ENCODE measurements at places on chromosomes 3 and 15.

DNA sequence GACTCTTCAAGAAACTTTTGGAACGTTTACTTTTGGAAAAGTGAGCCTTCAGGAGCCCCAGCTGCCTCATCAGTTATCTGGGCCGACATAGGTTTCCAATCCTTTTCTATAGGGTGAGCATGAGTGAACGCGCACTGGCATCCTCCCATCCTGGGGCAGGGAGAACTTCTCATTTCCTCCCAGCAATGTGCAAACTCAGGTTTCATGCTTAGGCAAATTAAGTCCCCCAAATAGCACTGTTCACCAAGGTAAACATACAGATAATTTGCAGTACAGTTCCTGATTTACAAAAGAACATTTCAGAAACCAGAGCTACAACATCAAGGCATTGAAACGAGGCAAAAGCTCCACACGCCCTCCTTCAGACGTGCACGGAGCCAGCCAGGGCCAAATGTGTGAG is 333.5 kb upstream of the NR2E3 start:
- DNase-seq, result no peak

GRCh38 chr15:82045179-82045891 is 483 bp downstream of the MEX3B start:
- DNase-seq, result peak; percentile 80

DNA sequence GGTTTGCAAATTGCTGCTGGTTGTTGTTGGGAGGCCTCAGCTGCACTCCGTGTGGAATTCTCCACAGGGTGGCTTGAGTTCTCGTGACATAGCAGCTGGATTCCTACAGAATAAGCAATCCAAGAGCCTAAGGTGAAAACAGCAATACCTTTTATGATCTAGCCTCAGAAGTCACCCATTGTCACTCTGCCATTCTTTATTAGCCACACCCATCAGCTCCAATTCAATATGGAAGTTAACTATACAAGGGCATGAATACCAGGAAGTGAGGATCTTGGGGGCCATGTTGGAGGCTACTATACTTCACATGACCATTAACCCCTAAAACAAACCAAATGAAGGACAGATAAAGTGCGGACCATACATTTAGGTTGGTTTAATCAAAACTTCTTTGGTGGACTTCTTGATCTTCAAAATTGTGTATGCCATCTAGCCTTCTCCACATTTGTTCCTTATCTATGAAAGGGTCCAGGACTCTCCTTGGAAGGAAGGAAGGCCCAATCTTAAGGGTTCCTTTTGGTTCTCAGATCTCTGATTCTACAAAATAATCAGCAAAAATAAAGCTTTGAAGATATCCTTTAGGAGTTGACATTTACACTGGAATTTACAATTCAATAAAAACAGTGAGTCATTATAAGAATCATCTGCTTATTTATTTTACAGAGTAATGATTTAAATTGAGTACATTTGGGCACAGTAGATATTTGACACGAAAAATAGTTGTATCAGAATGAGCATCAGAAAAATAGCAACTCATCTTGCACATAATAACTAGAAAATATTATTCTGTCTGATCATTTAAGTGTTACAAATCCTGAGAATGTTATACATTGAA is 21.5 kb downstream of the CIAO2A start:
- DNase-seq, result no peak

DNA sequence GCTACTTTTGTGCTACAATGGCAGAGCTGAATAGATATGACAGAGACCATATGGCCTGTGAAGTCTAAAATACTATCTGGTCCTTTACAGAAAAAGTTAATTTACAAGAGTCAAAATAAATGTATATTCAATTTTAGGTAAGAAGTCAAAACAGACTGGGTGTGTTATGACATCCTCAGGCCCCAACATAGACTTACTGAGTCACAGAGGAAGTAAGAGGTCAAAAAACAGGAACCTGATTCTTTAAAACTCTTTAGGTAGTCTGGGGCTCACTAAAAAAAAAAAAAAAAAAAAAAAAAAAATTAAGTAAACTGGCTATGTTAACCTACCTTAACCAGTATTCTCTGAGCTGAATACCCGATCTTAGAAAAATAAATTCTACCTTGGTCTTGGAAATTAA is 13.1 kb downstream of the DNAAF4 start:
- no peak for DNase-seq

DNA sequence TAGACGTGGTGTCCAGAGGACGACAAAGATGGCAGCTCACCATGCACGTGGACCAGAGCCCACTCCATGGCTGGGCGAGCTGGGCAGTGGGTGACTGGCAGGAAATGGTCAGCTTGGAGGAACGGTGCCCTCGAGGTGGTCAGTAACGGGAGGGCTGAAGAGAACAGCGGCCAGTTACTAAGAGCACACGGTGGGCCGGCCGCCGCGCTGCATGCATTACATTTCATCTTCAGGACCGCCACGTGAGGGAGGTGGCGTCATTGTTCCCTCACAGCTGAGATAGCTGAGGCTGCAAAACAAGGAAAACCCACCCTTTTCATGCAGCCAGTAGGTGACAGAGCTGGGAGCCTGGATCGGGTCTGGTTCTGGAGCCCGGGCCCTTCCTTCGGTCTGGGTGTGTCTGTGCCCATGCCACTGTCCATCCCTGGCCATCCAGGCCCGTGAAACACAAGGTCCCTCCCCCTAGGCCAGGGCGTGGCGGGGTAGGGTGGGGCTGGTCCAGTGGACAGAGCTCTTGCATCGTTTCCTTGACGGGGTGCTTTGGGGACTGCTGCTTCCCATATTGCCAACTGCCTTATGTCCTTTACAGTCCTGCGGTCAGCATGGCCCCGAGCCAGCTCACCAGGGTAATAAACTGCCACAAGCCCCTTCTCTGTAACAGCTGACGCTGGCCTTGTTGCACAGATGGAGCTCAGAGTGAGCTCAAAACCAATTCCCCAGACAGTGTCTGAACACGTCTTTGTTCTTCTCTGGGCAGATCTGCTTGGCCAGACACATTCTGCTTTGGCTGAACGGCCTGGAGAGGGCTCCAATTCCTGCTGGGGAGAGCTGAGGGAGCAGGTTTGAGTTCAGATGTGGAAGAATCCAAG is 51.8 kb downstream of the RGMA start:
- peak; percentile 79 for DNase-seq

DNA sequence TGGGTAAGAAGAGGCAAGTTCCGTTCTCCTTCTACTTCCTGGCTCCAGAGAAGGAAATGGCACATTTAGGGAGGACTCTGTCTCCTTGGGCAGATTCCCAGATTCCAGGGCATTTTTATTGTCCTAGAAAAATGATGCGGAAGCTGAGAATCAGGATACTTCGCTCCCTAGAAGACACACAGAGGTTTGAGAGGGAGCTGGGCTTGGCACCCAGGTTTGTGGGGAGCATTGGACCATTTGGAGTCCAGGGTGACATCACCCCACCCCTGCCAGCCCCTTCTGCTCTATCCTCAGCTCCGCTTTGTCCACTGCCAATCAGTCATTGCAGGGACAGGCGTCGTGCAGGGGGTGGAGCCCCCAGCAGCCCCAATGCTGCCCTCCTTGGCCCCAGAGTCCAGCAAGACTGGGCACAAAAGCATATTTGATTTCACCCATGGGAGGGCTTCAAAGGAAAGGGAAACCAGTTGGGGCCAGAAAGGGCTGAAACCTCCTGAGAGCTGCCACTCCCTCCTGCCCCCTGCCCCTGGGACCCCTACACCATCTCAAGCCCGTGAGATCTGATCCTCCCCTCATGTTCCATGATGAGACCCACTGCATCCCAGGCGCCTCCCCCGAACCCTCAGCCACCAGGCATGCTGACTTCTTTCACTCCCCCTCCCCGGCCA is 129.8 kb upstream of the MEF2A start:
- peak; percentile 26 for DNase-seq

GRCh38 chr3:43001094-43001553 is 22.0 kb downstream of the GASK1A start:
- no peak for DNase-seq

- DNase-seq, result no peak
These were observed 72.1 kb upstream of the ROPN1 start for GRCh38 chr3:124064050-124064449.

DNA sequence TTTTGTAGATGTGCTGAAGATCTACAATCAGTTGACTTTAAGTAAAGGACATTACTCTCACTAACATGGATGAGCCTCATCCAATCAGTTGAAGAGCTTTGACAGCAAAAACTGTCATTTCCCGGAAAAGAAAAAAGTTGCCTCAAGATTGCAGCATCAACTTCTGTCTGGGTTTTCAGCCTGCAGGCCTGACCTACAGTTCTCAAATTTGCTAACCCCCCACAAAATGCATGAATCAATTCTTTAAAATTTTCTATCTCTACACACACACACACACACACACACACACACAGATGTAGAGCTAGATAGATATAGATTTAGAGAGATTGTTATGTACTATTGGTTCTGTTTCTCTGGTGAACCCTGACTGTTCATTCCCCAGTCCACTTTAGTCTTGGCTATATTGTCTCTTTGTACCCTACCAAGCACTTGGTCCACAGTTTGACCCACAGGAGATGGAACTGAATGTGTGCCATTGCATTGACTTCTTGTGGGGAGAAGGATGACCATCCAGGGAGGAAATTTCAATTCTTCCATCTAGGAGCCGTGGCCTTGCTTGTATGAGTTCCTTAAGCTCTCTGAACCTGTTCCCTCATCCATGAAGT is 228.3 kb downstream of the CLSTN2 start:
- no peak for DNase-seq

GRCh38 chr15:69973102-69973714 is 124.5 kb downstream of the TLE3 start:
- peak; percentile 82 for DNase-seq

- no peak for DNase-seq
These were observed 190.0 kb downstream of the ARRDC4 start for GRCh38 chr15:98150536-98150935.

- DNase-seq, result peak; percentile 40
These were observed 1.2 kb upstream of the SNAPC5 start for GRCh38 chr15:66498501-66499386.

- DNase-seq, result peak; percentile 30
These were observed 71.3 kb downstream of the CPN2 start for GRCh38 chr3:194279701-194280360.

DNA sequence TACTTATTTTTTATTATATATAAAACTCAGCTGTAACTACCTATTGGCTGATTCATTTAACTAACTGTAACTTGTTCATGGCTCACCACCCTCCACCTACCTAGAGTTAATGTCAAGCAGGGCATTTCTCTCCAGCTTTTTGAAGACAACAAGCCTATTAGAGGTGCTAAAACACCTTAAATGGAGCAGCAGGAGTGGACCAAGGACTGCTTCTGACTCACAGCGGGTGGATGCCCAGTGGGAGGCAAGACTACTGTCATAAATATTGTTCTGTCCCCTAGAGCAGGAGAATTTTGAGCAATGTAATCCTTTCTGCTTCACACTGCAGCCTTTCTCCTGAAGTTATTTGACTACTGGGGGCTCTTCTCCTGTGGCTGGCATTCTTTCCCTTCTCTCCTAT is 146.9 kb downstream of the CLSTN2 start:
- no peak for DNase-seq

- DNase-seq, result peak; percentile 80
These were observed 1.5 kb downstream of the MEGF11 start for GRCh38 chr15:66251790-66252684.

DNA sequence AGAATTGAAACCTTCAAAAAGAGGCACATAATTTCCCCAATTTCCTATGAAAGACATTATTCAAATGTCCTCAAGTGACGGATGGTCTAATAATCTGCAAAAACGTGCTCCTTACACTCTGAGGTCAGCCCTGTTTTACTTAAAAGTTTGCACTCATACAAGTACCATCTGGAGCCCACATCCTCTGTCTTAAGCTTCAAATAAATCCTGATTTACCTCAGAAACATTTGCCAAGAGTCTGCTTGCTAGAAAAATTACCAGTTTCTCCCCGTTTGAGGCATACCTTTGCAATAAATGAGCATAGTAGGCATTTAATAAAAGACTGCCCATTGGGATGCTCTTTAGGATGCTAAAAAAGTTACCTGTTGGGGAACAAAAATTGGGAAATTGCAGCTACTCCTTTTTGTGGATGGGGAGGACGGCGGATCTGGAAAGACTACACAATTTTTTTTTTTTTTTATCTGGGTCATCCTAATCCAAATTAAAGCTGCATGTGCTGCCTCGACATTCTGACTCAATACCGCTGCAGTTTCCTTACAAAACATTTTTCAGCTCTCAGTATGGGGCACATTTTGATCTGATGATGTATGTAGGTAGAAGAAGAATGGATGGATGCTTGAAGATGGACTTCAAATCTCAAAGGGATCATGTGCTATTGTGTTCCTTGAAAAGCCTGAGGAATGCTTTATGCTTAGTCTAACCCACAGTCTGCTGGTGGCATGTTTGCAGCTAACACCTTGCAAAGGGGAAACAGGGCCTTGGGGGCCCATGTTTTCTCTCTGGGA is 233.7 kb upstream of the ADAMTS9 start:
- no peak for DNase-seq

GRCh38 chr15:64892847-64893403 is 18.8 kb upstream of the ANKDD1A start:
- peak; percentile 30 for DNase-seq

DNA sequence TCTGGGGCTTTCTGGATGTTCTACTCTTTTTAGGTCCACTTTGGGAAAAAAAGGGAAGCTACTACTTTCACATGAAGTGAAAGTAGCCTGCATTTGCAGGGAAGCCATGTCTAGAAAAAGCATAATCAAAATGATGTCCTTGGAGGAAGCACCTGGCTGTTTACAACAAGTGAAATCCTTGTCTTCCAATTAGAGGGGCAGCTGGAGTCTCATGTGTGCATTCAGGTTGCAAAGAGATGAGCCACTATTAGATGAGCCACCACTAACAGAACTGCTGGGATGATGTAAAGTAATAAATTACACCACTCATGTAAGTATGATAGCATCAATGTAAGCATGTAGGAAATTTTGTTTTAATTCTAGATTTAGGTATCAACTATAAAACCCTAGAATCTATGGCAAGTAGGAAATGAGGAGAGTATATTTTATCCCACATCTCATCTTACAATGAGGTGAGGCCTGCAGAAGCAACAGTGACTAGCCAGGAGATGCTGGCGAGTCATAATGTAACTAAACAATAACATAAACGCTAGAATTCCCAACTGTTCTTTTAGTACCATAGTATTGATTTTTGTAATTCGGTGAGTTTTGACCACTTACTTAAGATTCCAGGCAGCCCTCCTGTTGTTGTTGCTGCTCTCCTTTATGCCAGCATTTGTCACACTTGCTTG is 75.9 kb downstream of the TMEM108 start:
- DNase-seq, result no peak

DNA sequence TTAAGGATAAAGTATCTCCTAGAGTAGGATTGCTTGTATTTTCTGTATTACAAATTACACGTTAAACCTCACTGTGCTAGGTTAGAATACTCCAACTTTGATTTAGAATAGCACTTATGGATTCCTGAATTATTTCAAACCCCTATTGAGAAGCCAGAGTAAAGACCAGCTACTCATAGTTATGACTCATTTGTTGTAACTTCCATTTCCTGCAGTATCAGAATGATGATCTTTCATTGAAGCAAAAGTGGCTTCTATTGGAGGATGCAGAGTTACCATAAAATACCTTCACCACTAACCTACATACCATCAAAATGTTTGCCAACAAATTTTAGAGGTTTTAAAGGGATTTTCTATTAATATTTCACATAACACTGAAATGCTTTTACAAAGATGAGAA is 1322.7 kb upstream of the ALCAM start:
- no peak for DNase-seq

- DNase-seq, result peak; percentile 83
These were observed 245.0 kb upstream of the TOPAZ1 start for GRCh38 chr3:43996379-43997301.

All from islet precursor cell (in vitro differentiated cells).